ENCODE measurements at places on chromosomes 11 and 22.

DNA sequence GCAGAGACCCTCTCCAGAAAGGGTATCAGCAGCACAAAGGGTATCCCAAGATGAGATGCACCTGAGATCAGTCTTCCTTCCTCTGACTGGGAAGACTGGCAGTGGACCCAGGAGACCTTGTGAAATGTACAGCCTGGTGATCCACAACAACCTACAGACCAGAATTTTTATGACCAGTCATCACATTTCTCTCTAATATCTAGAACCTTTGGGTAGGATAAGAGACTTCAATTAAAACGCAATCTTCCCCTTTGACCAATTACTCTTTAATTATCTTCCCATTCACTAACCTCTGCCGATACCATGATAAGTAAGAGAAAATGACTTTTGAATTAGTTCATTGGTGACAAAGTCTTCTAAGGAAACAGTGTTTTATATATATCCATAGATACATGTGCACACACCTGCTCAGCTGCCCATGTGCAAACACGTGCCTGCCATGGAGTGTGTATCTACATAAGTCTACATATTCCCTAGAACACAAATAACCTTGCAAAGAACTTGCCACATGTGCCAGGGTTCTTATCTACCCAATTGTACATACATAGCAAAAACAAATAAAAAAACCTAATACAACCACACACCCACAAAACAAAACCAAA, 44.2 kb upstream of the SLC5A1 start:
- DNase-seq, result no peak

DNA sequence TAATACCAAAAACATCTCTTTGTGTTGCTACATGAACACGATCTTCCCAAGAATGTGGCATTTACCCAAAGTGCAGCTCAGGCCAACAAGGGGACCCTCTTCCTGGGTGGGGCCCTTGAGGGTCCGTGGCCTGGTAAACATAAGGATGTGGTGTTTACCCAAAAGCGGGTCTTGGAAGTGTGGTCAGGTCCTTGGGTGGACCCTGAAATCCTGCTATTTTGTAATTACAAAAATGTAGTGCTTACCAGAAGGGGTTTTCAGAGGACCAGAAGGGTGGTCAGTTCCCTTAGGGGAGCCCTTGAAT, 87.8 kb upstream of the PRDM11 start:
- no peak for DNase-seq

- peak; percentile 93 for DNase-seq
Observed at GRCh38 chr11:615504-616319, at the start of gene IRF7. Gene IRF7, minus strand, starts transcription at chr11:615950. Its CDS starts 586 bp downstream, at chr11:615364.

- no peak for DNase-seq
Observed at GRCh38 chr11:61046833-61047232, 55.5 kb upstream of the CD5 start.

GRCh38 chr22:35821654-35822053, 104.0 kb downstream of the APOL5 start:
- DNase-seq, result no peak

- no peak for DNase-seq
Observed at GRCh38 chr22:22022255-22022840, 39.8 kb upstream of the TOP3B start.

- DNase-seq, result peak; percentile 13
Observed at GRCh38 chr22:16838073-16838472, 12.9 kb upstream of the XKR3 start.

All from MCF 10A (cell line).